ENCODE measurements at places on chromosomes 7 and 10.

- DNase-seq = no peak
Measured at GRCh38 chr10:30472414-30473155, 38.6 kb downstream of the MAP3K8 start.

GRCh38 chr10:106973288-106973687, 191.2 kb downstream of the SORCS1 start:
- DNase-seq = no peak

- DNase-seq = no peak
Measured at GRCh38 chr7:142800699-142801260, 30.0 kb downstream of the PRSS2 start.

- no peak for DNase-seq
Measured at GRCh38 chr7:32921896-32922295, 30.3 kb upstream of the KBTBD2 start.

DNA sequence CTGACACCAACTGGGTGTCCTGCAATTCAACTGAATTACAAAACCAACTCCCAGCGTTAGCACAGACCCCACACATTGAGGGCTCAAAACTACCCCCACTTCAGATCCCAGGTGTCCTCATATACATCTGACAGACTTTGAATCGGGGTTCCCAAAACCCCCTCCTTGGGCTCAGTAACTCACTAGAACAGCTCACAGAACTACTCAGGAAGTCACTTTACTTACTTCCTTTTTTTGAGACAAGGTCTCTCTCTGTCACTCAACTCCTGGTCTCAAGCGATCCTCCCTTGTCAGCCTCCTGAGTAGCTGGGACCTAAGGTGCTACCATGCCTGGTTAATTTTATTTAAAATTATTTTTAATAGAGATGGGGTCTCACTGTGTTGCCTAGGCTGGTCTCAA, 456.0 kb downstream of the SDK1 start:
- no peak for DNase-seq

DNA sequence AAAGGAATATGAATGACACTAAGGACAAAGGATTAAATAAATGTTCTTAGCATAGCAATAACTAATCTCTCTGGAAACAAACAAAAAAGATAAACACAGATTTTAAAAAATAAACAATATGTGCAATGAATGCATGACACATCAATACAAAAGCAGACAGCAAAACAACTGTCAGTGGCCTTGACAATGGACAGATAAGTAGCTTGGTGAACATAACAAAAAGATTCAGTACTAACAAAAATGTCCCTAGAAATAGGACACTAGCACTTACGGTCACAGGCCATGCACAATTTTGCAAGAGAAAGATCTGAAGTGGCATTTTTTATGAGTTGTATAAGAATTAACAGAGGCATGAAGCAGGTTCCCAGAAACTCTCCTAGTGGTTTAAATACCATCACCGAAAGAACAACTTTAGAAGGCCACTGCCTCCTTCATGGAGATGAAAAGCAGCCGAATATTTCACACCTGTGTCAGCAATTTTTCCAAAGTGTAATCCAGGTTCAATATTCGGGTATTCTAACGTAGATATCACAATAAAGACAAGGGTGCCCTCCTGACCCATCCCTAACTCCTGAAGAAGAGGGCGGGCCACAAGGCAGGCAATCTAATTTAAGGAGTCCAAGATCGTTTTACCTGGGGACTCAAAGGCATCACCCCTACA, 231.3 kb upstream of the MKLN1 start:
- no peak for DNase-seq

GRCh38 chr7:137110535-137110934, 233.0 kb downstream of the PTN start:
- DNase-seq = no peak

- no peak for DNase-seq
Measured at GRCh38 chr7:18320971-18321567, 174.5 kb upstream of the HDAC9 start.

DNA sequence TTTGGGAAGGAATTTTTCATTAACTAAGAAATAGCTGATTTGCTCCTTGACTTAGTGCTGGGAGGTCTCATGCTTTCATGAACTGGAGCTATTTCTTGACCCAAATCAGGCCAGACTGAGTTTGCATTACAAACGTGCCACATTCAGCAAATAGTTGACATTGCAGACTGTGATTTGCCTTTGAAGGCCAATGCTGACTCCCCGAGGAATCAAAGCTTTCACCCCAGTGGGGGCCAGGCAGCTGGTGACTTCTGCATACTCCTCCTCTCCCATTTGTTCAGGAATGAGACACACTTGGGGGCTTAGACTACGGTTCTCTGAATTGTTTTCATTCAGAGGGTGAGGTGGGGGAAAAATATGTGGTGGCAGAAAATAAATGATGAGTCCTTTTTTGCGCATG, 111.0 kb upstream of the JAZF1 start:
- DNase-seq = no peak

- no peak for DNase-seq
Measured at GRCh38 chr10:7487528-7487927, 76.7 kb upstream of the SFMBT2 start.

- peak; percentile 95 for DNase-seq
Measured at GRCh38 chr7:75994388-75995051, at the start of gene TMEM120A. Gene TMEM120A (minus strand): TSS chr7:75994595. CDS start chr7:75994570, 25 bp downstream.

GRCh38 chr7:31950091-31950755, 120.0 kb downstream of the PDE1C start:
- no peak for DNase-seq
